ENCODE measurements at places on chromosomes 6 and 20.

DNA sequence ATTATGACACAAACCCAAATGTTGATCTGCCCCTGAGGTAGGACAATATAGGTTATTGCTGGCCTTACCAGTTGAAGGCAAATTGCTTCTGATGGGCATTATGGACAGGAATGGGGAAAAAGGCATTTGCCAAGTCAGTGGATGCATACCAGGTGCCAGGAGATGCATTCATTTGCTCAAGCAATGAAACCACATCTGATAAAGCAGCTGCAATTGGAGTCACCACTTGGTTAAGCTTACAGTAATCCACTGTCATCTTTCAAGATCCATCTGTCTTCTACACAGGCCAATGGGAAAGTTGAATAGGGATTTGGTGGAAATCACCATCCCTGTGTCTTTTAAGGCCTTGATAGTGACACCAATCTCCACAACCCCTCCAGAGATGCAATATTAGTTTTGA, 648.6 kb downstream of the COL12A1 start:
- no peak for DNase-seq

DNA sequence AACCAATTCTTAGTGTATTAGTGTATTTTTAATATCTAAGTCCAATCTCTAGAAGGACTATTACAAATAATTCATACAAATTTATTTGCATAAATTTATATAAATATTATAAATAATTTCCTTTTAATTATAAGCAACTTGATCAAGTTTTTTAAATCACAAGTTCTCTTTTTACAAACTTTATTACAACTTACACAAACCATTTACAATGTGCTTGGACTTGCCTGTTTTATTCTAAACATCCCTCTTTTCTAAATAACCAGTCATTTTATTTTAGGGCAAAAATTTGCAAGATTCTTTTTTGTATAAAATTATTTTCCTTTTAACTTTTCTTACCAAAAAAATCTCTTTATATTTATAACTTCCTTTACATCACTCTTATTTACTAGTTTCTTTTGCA, 83.5 kb upstream of the SYNCRIP start:
- no peak for DNase-seq

DNA sequence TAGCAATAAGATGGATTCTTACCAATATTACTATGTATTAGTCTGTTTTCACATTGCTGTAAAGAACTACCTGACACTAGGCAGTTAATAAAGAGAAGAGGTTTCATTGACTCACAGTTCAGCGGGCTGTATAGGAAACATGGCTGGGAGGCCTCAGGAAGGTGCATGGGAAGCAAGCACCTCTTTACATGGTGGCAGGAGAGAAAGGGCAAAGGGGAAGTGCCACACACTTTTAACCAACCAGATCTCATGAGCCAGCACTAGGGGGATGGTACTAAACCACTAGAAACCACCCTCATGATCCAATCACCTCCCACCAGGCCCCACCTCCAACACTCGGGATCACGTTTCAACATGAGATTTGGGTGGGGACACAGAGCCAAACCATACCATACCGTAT, 40.7 kb upstream of the CCDC167 start:
- DNase-seq: no peak

DNA sequence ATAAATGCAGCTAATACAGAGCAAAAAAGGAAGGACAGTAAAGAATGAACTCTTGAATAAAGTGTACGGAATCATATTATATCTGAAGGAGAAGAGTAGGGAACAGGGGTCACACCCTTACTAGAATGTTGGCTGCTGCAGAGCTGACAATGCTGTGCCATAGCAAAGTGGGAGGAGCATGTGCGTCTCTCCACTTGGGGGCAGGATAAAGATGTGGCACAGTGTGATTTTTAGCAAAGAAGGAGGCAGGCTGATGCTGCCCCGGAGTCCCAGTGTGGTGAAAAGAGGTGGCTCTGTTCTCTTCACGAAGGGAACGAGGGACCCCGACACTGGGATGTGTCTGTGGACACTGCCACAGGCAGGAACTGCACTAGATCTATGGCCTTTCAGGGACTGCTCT, 67.5 kb downstream of the INSM1 start:
- no peak for DNase-seq
